Small intestine (tissue), 16 donors: ENCODE measurements at places on chromosomes 7 and 10.
A peak's percentile ranks its signal among the peaks of the same experiment; 100 is the strongest.

GRCh38 chr10:1610986-1611770, 126.1 kb downstream of the ADARB2 start:
- no peak for DNase-seq

GRCh38 chr10:3036155-3037021, 31.0 kb upstream of the PFKP start:
- DNase-seq = no peak

- no peak for DNase-seq
These were observed 608.9 kb downstream of the PTPRN2 start for GRCh38 chr7:157978766-157979165.

DNA sequence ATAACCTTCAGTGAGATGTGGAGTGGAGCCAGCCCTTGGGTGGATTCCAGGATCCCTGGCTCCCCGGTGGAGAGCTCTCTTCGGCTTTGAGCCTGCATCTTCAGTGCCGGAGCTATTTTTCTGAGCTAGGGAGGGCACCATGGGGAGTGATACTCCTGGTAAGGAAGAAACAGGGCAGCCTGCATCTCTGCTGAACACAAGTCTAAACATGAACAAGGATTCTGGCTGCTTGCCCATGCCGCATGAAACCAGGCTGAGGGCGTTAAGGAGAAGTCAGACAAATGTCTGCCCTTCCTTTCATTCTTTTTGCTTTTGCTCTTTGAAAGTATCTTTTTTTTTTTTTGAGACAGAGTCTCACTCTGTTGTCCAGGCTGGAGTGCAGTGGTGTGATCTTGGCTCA, 60.4 kb downstream of the EVX1 start:
- DNase-seq = no peak

GRCh38 chr7:131400681-131401176, 73.1 kb downstream of the MKLN1 start:
- peak; percentile 32 for DNase-seq

- DNase-seq = no peak
These were observed 101.3 kb upstream of the TPK1 start for GRCh38 chr7:144937199-144937598.

- DNase-seq = peak; percentile 83
These were observed 5.0 kb upstream of the PRKAR1B start for GRCh38 chr7:732094-732541.

DNA sequence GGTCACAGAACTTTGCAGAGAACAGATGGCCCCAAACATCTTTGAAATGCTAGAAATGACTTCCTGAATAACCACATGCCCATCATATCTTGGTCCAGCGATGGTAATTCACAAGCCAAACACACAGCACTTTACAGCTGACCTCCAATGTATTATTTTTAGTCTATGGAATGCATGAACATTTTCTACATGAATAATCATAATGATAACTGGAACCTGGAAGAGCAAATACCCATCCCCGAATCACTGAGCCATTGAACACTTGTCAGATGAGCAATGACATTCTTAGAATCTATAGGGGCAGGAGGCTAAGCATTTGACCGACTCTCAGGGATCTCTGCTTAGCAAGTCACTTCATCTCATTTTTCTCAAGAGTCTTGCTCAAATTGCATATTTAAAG, 167.3 kb downstream of the CREB5 start:
- DNase-seq = no peak

DNA sequence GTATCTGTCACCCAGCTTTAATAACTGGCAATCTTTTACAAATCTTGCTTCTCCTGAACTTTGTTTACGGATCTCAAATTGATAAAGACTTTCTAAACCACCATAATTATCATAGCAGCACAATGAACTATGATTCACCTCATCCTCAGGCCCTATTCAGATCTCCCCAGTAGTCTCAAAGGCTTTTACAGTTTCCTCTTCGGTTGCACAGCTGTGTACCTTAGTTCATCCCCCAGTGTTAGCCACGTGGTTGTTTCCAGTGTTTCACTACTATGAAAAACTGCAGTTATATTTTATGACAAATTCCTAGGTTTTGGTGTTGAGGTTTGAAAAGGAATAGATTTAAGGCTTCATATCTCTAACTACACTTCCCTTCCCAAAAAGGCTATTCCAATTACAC, 24.9 kb downstream of the PAXIP1 start:
- no peak for DNase-seq

GRCh38 chr10:53161231-53161630, 388.6 kb upstream of the MBL2 start:
- DNase-seq = no peak

GRCh38 chr7:6158424-6159096, 113.9 kb downstream of the CYTH3 start:
- no peak for DNase-seq

DNA sequence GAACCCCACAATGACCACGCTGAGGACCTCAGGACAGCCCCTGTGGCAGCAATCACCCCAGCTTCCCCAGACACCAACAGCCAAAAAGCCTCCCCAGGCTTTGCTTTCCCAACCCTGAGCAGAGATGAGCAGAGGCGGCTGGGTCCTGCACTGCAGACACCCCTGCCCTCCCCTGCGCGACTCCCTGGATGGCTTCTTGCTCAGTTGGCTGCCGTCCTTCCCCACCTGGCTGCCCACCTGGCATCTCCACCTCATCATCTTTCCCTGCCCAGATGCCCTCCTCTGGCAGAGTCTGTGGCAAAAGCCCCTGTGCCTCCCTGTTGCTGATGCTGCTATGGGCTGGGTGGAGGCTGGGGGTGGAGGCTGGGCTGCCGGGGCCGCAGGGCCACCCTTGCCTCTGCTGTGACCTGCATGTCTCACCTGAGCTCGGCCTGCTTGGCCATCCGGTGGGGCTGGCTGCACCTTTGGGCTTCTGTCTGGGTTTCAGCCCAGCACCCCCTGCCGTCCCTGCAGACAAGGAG, 567.7 kb downstream of the TCERG1L start:
- no peak for DNase-seq

- DNase-seq = no peak
These were observed 100.4 kb upstream of the SH2B2 start for GRCh38 chr7:102186306-102186705.

- DNase-seq = no peak
These were observed 496.1 kb downstream of the CCSER2 start for GRCh38 chr10:84824525-84824924.

DNA sequence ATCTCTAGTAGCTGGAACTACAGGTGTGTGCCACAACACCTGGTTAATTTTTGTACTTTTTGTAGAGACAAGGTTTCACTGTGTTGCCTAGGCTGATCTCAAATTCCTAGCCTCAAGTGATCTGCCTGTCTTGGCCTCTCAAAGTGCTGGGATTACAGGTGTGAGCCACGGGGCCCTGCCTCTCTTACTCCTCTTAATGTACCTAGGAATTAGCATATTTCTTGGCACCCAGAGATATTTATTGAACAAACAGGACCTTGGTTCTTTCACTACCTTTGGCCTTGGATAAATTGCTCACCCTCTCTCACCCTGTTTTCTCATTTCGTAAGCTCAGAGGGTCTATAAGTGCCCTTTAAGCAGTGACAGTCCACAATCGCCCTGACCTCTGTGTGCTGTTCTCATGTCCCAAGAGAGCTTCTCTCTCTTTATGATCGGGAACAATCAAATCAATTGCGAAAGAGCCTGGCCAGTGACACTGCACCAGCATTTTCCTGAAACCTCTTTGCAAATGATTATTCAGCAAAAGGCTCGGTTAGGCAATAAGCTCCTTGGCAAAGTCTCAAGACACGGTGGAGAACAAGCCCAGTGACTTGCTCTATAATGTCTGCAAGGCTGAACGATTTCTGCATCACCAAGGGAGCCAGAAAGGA, 117.7 kb downstream of the APBB1IP start:
- DNase-seq = peak; percentile 87

DNA sequence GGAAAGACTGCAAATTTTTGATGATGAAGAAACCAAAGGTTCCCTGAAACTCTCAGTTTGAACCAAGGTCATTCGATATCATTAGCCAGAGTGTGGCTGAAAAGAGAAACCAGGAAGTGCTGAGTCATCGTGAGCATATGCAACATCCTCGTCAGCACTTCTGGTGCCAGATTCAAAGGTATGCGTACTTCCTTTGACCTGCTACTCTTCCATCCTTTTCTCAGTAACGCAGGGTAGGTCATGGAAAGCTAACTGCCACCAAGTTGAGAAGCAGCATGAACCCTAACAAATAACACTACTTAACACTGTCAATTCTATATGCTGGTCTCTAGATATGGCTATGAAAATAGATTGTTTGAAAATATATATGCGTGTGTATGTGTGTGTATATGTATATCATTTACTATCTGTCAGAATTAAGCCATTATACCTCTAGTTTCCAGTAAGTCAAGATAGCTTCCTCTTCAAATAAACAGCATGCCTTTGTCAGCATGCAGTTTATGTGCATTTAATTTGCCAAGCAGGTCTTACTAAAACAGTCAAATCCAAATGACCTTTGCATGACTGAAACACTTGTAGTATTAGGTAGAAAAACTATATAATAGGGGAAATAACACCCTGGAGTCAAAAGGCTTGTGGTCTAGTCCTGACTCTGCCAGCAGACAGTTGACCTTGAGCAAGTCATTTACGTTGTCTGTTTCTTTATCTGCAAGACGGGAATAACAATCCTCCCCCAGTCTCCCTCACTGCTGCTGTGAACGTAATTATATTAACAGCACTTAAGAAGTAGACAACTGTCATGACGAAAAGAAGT, 26.4 kb downstream of the CDK6 start:
- DNase-seq = peak; percentile 92

DNA sequence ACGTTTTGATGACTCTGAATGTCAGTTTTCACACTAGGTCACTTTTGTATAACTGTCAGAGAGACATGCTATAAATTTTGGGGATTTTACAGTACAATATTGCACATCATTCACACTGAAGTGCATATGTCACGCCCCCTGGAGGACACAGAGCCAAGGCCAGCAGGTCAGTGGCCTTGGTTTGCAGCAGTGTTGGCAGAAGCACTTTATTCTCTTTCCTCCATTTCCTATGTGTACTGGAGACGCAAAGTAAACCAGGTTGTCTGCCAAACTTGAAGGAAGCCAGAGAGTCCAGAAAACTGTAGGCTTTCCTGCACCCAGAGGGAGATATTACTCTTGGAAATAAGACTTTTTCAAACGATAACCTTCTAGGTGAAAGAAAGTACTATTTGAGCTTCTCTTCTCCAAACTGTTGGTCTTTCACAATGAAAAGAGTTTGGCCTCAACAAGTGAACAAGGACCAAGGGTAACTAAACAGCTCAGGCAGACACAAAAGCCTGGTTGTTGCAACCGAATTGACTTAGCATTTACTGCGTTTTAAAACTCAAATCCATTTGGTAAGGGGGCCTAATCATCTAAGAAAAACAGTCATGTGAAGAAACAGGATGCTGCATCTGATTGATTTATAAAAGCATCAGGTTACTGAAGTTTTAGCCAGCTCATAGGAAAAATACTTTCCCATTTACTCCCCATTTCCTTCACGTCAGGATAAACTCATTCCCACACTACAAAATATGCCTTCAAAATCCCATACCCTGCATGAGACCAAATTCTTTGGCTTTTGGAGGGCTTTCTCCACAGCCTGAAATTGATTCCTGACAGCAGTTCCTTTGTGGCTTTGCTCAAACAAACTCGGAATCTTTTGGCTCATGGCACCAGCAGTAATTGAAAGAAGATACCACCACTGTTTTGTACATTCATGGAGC, 83.0 kb upstream of the SEC61G start:
- DNase-seq = no peak

GRCh38 chr10:14369906-14370305, 39.2 kb upstream of the FRMD4A start:
- DNase-seq = no peak

DNA sequence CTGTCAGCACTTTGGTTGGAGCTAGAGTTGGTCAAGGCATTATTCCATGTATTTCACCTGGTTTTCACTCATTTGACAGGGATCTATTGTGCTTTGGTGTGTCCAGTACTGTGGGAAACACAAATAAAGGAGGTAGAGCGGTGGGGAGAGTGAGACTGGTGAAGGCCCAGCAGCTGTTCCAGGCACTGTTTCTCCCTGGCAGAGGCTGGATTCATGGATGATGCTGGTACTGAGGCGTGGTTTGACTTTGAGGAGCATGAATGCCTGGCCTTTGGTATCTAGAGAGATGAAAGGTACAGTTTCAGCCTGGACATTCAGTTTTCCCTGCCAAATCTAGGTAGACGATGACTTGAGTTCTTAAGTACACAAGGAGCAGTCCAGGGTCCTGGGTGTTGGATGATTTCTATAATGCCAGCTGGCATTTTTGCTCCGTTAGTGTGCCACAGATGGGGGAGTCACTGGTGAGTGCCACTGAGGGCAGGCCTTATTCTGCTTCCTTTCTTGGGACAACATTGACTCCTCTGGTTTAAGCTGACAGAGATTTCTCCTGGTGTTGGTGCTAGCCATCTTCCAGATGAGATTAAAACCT, 162.2 kb upstream of the BMPER start:
- DNase-seq = no peak

DNA sequence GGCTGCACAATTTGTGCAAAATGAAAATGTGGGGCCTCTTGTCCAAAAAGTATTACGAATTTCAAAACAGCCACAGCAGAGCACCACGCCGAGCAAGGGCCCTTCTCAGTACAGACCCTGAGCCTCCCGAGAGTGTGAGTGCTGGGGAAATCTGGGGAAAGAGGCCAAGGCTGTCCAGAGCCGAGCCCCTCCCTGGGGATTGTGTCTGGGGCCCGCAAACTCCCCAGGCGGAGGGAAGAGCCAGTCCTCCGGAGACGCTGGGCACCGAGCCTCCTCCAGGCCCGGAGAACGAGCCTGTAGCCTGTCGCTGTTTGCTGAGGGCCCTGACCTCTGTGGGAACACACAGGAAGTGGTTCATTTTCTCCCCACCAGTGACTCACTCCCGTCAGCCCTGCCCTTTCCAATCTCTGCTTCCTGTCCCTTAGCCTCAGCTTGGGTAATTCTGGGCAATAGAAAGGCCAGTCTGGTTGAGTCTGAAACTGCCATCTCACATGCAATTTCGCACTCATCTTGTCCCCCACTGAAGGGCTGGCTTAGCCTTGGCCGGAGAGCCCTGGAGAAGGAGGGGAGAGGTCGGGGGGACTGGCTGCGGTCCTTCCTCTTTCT, 19.5 kb upstream of the GNA12 start:
- peak; percentile 63 for DNase-seq
